ENCODE measurements at places on chromosomes 13 and 19.

DNA sequence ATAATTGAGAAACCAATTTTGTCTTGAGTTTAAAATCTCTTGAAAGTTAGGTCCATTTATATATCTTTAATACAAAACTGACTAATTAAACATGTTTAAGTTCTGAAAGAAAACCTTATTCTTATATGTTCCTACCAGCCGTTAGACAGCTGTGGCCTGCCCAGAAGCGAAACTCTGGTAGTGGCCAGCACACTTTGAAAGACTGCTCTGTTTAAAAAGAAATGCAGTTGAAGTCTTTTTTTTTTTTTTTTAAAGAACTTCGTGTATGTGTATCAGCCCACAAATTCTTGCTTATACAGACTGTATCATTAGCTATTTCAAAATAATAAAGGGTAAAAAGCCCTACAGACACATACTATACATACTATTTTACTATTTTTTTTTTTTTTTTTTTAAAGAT lies 34.0 kb downstream of the KCTD4 start:
- DNase-seq, result no peak

DNA sequence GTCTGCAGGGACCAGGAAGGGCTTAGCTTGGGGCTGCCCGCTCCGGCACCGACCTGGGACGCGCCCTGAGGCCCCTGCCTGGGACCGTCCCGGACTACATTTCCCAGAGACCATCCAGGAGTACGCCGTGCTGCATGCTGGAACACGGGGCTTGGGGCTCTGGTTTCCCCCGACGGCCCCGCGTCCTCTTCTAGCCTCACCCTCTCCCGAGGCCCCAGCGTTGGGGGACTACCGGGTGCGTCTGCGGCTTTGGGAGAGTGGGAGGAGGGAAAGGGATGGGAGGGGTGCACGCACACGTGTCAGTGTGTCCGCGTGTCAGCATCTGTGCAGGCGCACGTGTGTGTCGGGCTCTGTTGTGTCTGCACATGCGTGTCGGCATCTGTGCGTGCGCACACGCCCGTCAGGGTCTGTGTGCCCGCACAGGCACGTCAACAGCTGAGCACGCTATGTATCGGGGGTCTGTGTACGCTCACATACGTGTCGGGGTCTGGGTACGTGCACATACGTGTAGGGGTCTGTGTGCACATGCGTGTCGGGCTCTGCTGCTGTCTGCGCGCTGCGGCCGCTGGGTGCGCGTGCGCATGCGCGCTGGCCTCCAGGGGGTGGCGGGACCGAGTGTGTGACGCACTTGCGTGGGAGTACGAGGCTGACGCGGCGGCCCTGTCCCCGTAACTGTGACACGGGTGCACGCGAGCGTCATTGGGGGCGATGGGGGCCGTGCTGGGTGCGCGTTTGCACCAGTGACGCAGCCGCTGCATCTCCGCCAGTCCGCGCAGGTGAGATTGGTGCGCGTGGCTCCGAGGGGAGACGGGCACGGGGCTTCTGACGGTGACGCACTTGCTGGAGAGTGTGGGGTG lies at the start of gene ZNF331:
ZNF331 (plus strand) TSS at position 625 of the 857 bp plus-strand sequence. CDS start 31,232 bp downstream, outside the sequence.
- DNase-seq, result peak; percentile 81

DNA sequence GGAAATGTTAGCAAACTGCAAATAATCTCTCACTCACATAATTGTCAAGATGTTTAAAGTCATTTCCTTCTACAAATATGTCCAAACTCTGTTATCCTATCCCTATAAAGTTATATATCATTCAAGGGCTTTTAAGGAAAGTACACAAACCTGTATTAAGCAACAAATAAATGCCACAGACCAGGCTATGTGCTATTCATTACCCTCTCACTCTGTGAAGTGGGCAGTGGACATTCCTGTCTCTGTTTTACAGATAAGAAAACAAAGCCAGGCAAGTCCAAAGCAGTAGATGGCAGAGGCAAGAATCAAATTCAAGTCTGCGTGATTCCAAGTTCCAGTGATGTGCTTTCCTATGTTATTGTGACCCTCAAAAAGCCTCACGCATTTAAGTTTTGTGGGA lies 140.6 kb downstream of the LHFPL6 start:
- no peak for DNase-seq

GRCh38 chr19:48415395-48415794 lies 21.9 kb downstream of the GRIN2D start:
- DNase-seq, result no peak

DNA sequence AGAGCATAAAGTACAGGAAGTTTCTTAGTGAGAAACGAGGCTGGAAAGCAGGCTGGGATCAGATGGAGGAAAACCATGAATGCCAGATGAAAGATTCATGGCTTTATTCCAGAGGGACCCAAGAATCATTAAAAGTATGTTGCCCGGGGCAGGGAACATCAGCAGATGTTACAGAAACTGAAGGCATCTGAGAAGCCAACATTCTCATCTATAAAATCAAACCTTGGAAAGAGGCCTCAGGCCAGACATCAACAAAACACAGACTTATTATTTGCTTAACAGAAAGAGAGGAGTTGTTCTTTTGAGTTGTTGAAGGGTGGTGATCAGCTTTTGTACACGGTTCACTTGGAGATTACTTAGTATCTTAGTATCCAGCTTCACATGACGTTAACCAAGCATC lies 543.6 kb downstream of the RFC3 start:
- DNase-seq, result no peak

DNA sequence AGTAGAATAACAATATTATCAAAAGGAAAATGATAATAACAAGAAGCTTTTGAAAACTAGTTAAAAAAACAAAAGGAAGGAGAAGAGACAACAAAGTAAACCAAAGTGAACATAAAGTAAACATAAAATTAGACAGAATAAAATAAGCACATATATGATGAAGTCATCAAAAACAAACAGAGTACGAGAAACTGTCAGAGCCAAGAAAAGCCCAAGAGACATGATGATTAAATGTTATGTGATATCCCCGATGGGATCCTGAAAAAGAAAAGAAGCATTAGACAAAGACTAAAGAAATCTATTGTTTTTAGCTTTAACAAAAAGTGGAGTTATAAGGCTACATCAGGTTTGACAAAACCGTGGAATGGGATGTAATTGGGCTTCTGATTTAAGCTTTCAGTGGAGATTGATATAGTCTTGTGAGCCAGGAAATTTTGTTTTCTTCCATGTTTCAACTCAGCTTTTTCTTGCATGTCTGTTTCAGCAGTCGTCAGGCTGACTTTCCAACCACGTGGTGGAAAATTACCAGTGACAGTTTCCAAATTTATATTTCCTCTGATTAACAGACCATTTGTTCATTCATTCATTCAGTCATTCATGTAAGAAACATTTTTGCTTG lies 64.9 kb downstream of the KL start:
- no peak for DNase-seq

GRCh38 chr13:44322928-44323327 lies 50.7 kb upstream of the SERP2 start:
- DNase-seq, result no peak

DNA sequence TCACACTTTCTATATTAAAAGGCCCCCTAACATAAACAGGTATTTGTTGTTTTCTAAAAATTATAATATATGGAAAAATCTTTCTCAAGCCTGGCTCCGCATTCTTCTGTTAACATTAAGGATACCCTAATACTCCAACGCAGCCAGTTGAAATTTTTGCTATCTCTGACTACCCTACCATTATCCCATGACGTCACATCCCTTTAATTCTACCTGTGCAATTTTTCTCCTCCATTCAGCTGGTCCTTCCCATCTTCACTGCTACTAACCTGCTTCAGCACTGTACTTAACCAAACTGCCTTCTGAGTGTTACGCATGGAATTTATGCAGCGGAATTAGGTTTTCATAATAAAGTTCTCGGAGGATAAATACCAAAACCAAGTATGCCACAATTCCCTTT lies 1.0 kb downstream of the MRPS31 start:
- DNase-seq, result no peak

- no peak for DNase-seq
These were observed 23.0 kb upstream of the TFDP1 start for GRCh38 chr13:113561417-113562084.

GRCh38 chr19:10769533-10770491 lies 51.9 kb downstream of the DNM2 start:
- peak; percentile 59 for DNase-seq

- DNase-seq, result no peak
These were observed 72.5 kb upstream of the XPO4 start for GRCh38 chr13:20974981-20975585.

DNA sequence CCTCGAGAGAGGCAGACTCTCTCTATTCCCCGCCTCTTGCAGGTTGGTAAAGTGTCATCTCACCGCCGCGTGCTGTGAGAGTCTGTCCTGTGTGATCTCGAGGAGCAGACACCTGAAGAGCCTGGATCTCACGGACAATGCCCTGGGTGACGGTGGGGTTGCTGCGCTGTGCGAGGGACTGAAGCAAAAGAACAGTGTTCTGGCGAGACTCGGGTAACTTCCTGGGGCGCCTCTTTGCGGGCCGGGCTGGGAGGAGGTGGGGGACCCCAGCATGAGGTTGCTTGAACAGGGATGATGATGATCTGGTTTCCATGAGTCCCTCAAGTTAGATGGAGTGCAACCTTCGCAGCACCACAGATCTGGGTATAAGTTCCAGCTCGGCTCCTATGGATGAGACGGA lies 67.0 kb downstream of the NLRP5 start:
- DNase-seq, result no peak

- DNase-seq, result no peak
These were observed 3.8 kb upstream of the SLC6A16 start for GRCh38 chr19:49328741-49329140.

DNA sequence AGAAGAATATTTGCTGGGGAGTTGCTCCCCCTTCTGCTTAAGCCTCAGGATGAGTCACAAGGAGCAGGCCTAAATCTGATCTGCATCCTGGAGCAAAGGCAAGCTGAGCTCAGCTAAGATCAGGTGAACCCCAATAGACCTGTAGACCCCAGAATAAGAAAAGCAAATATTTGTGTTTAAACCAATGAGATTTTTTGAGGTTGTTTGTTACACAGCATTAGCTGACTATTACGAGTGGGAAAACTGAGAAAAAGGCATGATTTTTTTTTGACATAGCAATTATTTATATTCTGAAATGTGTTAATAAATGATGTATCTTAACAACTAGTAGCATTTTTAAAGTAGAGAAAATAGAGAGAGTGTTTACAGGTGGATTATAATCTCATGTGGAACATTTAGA lies 45.1 kb downstream of the ADGRE3 start:
- DNase-seq, result no peak

GRCh38 chr19:3360421-3361383 lies 5.7 kb upstream of the NFIC start:
- DNase-seq, result peak; percentile 74

DNA sequence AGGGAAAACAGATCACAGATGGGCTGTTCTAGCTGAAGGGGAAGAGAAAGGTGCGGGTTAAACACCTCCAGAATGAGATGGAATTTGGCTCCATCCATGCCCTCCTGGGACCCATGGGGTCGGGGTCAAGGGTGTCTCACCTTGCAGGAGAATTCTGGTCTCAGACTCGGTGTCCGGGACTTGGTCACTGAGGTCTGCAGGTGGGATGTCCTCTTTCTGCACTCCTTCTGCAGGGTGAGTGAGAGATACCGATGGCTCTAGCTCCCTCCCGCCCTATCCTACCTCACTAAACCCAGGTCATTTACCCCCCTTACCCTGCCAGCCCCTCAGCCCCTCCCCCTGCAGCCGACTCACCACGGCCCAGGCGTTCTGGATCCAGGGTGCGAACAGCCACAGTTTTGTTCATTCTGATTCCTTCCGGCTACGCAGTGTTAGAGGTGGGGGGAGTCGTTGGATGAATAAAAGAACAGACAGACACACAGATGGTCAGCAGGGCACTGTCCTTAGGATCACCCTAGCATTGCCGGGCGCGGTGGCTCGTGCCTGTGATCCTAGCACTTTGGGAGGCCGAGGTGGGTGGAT lies 24.1 kb downstream of the C3 start:
- DNase-seq, result no peak

DNA sequence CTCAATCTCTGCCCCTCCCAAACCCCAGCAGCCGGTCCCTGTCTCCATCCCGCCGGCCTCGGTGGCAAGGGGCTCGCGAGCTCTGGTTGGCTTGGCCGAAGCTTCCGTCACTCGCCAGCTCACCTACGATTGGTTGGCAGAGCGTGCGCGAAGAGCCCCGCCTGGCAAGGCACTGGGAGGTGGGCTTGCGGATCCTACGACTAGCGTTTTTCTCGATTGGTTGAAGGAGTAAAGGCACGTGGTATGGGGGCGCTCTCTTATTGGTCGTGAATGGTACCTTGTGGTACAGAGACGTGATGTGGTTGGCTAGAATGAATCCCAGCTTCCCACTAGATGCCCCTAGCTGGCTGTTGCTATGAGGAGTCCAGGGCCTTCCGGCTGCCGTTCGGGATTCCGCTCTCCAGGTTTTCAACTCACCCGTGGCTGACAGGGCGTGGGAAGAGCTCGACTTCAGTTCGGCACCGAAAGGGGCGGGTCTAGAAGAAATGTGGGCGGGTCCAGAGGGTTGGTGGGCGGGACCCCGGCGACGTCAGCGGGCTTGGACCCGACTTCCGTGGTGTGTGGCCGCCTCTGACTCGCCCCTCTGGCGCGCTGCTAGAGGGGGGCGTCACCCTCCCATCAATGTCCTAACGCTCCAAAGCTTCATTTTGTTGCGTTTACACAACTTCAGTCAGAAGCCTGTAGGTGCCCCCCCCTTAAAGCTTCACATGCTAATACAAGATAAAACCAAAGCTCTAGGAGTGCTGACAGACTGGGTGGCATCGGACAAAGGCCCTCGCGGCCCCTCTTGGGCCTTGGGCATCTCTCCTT lies 847 bp upstream of the RAP2A start:
- peak; percentile 100 for DNase-seq

DNA sequence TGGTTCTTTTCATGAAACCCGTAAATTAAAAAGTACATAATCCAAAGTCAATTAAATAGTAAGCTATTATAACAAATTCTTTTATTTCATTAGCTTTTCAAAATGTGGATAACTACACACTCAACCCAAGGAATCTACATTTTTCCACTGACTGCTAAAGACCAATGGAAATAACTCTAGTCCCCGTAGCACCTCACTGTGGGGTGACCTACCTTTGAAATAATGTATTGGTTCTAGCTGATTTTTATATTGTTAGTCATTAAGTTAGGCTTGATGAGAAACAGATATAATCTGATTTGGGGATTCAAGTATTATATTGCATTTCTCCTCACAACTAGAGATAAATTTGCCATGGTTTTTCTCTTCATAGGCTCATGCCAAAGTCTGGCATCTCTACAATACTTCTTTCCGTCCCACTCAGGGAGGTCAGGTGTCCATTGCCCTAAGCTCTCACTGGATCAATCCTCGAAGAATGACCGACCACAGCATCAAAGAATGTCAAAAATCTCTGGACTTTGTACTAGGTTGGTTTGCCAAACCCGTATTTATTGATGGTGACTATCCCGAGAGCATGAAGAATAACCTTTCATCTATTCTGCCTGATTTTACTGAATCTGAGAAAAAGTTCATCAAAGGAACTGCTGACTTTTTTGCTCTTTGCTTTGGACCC lies 37.3 kb downstream of the KL start:
- no peak for DNase-seq

GRCh38 chr13:112724788-112725345 lies 35.0 kb downstream of the ATP11A start:
- no peak for DNase-seq

All from nucleus accumbens (tissue), 56 donors.